ENCODE measurements at places on chromosomes 7 and 10.
A peak's percentile ranks its signal among the peaks of the same experiment; 100 is the strongest.

GRCh38 chr10:123274306-123275135 is 120.3 kb downstream of the BUB3 start:
- no peak for DNase-seq

DNA sequence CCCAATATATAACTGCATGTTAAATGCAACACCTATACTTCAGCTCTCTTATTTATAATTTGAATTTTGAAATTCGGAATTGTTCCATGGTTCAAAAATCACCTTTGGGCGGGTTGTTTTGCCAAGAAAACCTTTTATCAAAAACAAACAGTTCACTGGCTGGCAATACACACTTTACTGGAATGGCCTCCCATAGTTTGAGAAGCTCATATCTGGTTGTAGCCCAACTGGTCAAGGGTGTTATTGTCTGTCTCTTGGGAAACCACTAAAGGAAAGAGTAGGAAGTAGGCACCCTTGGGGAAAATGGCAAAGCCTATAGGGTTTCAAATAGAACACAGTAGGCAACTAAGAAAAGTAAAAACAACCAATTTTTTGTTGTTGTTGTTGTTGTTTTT is 117.9 kb downstream of the HIPK2 start:
- DNase-seq = no peak

- DNase-seq = no peak
Observed at GRCh38 chr7:151045262-151045661, 3.1 kb upstream of the ASIC3 start.

DNA sequence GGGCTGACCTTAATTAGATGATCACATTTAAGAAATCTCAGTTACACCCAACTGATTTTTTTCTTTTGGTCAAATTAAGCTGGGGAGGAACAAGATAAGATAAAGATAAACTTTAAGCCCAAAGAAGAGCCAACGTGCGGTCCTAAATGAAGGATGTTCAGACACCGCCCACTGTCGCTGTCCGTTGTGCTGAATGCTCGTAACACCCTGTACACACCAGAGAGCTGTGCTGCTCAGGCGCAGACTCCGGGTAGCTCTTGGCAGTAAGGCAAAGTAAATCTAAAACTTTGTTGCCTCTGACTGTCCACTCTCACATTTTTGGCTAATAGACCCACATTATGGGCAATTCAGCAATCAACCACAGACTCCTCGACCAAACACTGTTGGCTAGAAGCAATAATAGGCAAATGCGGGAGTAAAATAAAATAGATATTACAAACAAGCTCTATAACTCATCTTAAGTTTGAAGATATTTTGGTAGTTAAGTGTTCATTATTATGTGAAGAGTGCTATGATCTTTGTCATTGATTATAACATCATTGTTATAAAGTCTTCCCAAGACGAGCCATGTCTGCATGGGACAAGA is 57.1 kb downstream of the PLPP4 start:
- no peak for DNase-seq

DNA sequence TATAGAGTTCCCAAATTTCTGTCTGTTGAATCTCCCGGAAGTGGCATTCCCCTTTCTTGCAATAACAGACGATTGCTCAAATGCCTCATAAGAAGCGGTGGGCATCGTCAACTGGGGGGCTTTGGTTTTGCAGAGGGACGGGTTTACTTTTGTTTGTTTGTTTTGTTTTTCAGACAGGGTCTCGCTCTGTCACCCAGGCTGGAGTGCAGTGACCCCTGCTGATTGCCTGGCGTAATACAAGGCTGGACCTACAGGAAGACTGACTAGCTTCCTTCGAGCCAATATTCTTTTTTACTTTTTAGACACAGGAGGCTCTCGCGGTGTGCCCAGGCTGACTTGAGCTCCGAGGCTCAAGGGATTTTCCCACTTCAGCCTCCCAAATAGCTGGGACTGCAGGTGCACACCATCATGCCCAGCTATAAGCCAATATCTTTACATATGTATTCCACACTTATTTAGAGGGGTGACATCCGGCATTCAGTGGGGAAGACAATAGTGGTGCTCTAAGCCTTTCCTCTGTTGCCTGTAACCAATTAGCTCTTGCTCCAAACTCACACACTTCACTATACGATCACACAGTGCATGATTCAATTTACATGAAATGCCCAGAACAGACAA is 58.1 kb downstream of the FHIP2A start:
- no peak for DNase-seq

GRCh38 chr7:84100866-84101265 is 93.7 kb downstream of the SEMA3A start:
- no peak for DNase-seq

GRCh38 chr10:71587941-71588573 is 131.5 kb downstream of the C10orf105 start:
- DNase-seq = no peak

- DNase-seq = no peak
Observed at GRCh38 chr10:93220296-93221170, 146.8 kb downstream of the CYP26A1 start.

GRCh38 chr7:17370901-17371585 is 72.6 kb downstream of the AHR start:
- no peak for DNase-seq

DNA sequence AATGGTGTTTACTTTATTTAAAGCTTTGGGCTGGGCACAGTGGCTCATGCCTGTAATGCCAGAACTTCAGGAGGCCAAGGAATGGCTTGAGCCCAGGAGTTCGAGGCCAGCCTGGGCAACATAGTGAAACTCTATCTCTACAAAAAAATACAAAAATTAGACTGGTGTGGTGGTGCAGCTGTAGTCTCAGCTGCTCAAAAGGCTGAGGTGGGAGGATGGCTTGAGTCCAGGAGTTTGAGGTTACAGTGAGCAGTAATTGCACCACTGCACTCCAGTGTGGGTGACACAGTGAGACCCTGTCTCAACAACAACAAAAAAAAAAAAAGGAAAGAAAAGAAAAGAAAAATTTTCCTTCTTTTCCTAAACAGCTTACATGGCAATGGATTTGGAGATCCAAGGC is 22.0 kb downstream of the SLC16A9 start:
- no peak for DNase-seq

- no peak for DNase-seq
Observed at GRCh38 chr7:139991269-139991666, 71.5 kb downstream of the PARP12 start.

DNA sequence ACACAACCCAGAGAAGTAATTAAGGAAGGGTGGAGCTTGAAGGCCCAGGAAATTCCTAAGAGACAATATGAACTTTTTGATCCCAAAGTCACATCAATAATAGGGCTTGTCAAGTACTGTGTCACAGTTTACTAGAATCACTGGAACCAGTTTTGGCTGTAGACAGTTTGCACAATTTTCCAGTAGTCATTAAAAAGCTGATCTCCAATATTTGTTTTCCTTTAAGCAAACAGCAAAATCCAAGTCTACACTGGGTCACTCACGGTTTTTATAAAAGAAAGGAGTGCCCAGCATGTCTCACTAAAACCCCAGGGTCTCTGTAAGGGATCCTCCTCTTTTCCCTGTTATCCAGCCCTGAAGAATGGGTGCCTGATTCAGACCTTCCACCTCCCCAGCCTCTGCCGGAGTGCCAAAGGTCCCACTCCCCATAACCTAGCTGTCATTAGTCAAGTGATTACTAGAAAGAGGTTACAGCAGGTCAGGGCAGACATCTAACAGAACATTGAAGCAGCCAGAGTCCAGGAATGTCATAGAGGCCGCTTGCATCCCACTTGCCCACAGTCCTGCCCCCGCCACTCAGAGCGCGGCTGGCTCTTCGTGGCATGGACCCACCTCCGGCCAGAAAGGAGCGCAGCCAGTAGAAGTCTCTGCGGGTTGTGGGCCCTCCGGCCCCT is 552 bp downstream of the SLC25A16 start:
- no peak for DNase-seq

DNA sequence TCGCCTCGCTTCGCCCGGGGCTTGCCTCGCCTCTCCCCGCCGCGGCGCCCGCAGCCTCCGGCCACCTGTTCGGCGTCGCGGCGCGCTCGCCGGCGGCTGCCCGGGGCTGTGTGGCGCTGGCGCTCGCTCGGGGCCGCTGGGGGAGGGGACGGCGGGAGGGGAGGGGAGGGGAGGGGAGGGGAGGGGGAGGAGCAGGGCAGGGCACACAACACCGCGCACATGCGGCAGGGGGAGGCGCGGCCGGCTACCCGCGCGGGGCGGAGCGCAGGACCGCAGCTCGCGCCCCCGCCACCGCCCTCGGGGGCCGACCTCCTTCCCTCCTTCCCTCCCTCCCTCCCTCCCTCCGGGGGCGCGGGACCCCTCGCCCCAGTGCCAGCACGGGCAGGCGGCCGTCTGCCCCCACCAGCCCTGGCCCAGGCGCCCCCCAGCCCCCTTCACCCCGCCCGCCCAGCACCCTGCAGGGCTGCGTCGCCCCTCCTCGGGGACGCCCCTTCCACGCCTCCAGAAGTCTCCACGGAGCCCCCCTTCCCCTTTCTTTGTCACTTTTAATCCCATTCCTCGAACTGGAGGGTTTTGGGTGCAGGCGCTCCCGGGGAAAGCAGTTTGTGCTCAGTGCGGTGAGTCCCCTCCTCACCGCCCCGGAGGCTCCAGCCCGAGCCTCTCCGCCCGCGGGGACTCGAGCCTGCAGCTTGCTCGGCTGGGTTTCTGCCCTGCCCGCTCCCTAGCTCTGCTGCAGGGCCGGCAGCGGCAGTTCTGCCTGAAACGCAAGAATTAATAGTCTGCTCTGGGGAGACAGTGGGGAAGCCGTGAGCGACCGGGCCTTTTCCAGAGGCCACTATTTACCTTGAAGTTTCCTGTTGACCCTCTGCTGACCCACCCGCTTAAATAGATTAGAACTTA is at the start of gene PARD3:
TSS of gene PARD3 (minus strand) at position 112 of the 900 bp plus-strand sequence. CDS start 301 bp downstream, outside the sequence.
- peak; percentile 28 for DNase-seq

DNA sequence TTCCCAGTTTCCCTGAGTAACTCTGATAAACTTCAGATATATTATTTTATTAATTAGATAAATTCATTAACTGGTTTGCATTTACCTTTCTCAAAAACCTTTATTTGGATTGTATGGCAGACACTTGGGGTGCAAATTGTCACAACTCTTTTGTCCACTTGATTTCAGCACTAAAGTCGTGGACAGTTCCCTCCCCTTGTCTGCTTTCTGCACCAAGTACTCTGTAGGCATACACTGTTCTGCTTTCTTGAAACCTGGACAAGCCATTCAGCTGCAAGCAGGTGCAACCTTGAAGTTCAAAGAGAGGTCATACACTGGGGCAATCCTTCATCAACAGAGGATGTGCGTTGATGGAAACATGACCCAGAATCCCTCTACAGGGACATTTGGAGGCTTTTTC is 162.9 kb downstream of the ARL5B start:
- no peak for DNase-seq

GRCh38 chr10:70296406-70296899 is 12.6 kb upstream of the NPFFR1 start:
- DNase-seq = peak; percentile 78

DNA sequence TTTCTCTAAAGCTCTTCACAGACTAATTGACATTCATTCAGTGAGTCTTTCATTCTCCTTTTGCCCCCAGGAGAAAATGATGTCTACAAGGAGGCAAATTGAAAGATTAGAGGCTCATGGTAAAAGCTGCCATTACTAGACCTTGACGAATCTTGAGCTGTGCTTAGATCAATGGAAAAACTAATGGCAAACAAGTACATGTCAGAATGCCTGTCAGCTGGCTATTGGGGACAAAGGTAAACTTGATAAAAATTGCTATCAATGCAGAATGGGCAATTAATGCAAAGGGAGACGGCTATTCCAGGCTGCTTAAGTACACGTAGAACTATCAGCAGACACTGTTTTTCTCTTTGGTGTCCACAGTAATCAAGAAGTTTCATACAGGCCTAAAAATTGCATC is 3.3 kb downstream of the ASAH2 start:
- no peak for DNase-seq

DNA sequence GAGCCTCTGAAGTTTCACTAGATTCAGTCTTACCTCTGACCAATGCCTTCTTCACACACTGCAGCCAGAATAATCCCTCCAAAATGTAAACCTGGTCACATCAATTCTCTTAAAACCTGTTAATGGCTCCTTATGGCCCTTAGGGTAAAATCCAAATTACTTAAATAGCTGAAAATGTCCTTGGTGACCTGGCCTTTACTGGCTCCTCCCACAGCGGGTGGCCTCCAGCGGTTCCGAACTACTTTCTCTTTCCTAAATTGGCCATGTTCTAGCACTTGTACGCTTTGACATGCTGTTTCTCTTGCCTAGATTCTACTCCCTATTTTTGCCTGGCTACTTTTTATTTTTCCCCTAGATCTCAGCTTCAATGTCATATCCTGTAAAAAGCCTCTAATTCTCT is 36.1 kb downstream of the AGK start:
- DNase-seq = no peak

- DNase-seq = no peak
Observed at GRCh38 chr10:118569241-118569881, 26.1 kb downstream of the PRLHR start.

DNA sequence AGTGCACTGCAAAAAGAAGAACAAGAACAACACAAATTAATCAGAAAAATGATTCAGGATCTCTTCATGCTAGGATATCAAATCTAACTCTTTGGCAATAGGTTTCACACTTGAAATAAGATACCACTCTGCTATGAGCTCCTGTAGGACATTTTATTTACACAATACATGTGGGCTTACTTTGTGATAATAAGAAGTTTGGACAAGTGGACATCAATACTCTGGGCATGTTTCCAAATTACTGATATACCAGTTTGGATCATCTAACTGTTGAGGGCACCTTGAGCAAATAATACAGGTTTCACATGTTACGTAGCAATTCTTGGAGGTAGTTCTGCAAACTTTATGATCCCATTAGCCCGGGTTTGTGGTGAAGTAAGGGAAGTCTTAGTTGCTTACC is 59.8 kb downstream of the CPVL start:
- DNase-seq = no peak

- DNase-seq = no peak
Observed at GRCh38 chr10:31808258-31809218, 120.1 kb downstream of the ARHGAP12 start.

DNA sequence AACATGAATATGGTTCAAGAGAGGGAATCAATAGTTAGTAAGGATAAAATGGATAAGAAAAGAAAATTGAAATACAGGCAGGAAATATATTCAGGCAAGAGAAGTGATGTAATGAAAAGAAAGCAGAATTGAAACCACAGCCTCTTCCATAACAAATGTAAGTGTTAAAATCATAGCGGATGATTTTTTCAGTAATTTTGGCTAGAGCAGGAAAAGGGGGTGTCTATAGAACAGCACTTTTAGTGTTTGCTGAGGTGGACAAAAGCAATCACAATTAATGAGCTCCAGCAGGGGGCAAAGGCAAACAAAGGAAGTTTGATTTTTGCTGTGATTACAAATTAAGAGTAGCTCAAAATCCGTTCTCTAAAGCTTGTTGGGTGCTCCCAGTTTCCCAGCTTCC is 79.0 kb downstream of the TRIL start:
- no peak for DNase-seq

- DNase-seq = no peak
Observed at GRCh38 chr7:22962775-22963350, 51.1 kb downstream of the HYCC1 start.
